SW480 (cell line): ENCODE measurements at places on chromosomes 16 and 17.

GRCh38 chr16:85998171-85998867, 99.4 kb downstream of the IRF8 start:
- peak; percentile 8 for DNase-seq

- DNase-seq: no peak
Observed at GRCh38 chr16:57692636-57693035, 2.0 kb upstream of the DRC7 start.

GRCh38 chr17:21214015-21214776, at the start of gene TMEM11:
Gene TMEM11 (minus strand): TSS chr17:21214161. CDS start chr17:21214152, 9 bp downstream.
- DNase-seq: peak; percentile 93

- DNase-seq: no peak
Observed at GRCh38 chr16:9633844-9634243, 542.4 kb downstream of the HAPSTR1 start.

DNA sequence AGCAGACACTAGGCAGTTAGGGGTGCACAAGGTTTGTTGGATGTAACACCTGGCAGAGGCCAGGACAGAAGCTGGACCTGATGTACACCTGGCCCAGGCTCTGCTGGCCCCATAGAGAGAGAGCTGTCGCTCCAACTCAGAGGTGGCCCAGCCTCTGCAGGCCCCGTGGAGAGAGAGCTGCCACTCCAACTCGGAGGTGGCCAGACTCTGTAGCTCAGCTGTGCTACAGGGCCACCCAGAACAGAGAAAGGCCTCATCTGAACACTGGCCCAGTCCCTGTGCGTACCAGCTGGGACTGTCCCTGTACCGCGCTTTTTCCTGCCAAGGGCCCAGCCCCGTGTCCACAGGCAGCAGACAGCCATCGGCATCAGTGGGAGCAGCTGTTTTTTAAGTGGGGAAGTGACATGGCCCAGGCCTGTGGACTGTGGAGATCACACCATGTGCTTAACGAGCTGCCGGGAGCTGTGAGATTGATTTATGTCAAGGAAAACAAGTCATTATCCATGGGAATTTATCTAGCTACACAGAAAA, 176.4 kb upstream of the CHMP6 start:
- no peak for DNase-seq

DNA sequence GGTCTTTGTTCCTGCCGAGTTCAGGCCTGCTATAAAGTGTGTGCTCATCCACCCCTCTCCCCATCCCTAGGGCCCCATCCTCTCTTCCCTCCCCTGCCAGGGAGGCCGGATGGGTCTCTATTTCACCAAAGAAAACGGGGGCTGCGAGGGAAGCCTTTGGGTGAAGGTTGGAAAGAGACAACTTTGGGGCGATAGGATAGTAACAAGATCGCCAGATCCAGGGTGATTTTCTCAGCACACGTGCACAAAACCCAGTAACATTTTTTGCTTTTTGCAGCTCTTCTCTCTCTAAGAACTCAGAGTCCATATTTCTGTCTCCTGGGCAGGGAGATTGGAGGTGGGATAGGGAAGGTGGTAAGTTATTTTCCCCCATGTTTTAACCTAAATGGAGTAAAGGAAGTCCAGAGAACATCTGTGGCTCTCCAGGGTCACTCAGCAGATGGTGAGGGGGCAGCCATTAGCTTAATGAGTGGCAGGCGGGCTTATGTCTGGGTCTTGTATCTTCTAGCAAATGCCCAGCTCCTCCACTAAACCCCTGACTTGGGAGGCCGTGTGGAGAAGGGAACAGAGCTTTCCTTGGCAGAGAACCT, 6.9 kb downstream of the CCR7 start:
- no peak for DNase-seq

GRCh38 chr17:73356561-73357170, 44.9 kb upstream of the CDC42EP4 start:
- DNase-seq: no peak

DNA sequence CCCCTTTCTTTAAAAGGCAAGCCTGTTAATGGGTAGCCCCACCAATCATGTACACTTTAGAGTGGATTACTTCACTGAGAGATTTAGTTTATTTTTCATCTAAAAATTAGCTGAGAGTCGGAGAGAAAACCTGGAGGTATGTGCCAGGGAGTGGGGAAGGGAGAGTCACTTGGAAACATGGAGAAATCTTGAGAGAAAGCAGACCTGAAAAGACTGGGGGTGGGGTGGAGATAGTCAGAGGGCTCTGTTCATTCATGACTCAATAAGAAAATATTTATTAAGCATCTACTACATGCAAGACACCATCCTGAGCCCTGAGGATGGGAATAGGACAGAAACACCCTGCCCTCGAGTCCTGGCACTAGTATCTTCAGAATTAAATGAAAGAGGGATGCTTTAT, 27.4 kb upstream of the RCVRN start:
- DNase-seq: no peak

- DNase-seq: peak; percentile 75
Observed at GRCh38 chr17:48241131-48241591, 133.6 kb downstream of the SNX11 start.

- no peak for DNase-seq
Observed at GRCh38 chr17:16377941-16378341, 3.0 kb upstream of the UBB start.

DNA sequence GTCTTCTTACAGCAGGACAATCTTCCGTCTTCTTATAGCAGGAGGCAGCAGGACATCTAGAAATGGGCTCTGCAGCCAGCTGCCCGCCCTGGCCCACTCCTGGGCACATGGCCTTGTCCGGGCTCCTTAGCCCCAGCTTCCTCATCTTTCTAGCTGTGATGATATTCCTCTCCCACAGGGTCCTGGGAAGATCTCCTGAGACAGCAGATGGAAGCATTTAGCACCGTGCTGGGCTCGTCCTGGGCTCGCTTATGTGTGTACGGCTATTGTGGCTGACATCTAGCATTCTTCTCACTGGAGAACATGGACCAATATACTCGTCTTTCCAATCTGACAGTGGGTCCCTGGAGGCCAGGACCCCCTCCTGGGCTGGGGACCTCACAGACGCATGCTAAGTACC, 48.5 kb downstream of the TIMM22 start:
- DNase-seq: no peak

DNA sequence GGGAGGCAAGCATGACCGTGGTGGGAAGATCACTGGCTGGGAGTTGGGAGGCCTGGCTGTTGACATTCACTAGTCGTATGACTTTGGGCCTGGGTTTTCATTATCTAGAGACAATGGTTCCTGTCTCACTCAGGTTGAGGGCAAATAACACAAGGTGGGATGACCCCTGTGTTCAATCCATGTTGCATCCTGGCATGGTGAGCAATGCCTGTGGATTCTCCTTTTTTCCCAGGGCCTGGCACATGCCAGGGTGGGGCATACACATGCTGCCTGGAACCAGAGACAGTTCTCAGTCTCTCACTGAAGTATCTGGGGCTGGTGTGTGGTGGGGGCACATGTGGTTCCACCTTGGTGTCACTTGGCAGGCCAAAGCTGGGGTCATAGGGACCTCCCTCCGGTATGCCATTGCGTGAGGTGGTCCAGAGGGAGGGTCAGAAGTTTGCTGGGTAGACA, 5.4 kb downstream of the THRA start:
- DNase-seq: peak; percentile 50

DNA sequence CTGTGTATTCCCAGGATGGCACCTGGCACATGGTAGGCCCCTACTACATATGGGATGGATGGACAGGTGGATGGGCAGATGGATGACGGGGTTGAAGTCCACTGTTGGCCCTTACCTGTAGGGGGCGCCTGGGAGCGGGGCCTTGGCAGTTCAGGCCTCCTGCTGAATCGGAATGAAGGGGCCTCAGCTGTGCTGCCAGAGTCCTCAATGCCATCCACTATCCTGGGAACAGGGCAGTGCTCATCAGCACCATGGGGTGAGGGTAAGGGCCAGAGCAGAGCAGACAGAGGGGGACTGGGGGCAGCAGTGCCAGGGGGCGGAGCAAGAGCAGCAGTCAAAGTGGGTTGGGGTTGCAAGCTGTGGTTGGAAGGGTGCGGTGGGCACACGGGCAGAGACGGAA, 8.3 kb upstream of the RAB5C start:
- DNase-seq: no peak

DNA sequence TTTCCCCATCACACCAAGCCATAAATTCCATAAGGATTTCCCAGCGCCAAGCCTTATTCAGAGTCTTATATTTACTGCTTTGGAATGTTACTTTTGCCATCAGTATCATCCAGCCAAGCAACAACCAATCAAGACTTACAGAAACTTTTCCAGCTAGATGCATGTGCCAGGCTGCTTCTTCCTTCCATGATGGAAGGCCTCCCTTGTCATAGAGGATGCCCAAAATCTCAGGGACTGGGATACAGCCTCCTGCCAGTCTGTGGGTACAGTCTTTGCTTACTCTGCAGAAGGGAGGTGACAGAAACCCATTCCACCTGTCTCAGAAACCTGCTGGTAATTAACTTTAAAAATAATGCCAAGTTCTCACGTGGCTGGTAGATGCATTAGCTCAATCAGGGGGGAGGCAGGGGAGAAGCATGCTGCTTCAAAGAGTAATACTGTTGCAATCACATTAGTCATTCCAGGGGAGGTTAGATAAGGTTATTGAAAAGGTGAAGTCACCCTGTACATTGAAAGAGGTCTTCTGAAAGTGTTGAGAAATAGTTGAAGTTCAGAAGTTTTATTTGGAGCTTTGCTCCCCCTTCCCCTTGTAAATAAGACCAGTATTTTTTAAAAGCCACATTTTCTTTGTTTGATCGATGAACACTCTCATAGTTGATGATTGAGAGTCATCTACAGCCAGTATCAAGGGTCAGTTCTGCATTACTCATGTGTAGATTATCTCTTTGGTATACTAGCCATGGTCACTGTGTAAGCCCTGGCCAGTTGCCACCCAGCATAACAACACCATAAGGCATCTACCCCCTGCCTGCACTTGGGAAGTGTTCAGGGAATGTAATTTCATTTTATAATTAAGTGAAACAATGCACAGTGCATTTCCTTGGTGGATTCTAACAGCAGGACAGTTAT, 22.2 kb downstream of the HLF start:
- peak; percentile 9 for DNase-seq

DNA sequence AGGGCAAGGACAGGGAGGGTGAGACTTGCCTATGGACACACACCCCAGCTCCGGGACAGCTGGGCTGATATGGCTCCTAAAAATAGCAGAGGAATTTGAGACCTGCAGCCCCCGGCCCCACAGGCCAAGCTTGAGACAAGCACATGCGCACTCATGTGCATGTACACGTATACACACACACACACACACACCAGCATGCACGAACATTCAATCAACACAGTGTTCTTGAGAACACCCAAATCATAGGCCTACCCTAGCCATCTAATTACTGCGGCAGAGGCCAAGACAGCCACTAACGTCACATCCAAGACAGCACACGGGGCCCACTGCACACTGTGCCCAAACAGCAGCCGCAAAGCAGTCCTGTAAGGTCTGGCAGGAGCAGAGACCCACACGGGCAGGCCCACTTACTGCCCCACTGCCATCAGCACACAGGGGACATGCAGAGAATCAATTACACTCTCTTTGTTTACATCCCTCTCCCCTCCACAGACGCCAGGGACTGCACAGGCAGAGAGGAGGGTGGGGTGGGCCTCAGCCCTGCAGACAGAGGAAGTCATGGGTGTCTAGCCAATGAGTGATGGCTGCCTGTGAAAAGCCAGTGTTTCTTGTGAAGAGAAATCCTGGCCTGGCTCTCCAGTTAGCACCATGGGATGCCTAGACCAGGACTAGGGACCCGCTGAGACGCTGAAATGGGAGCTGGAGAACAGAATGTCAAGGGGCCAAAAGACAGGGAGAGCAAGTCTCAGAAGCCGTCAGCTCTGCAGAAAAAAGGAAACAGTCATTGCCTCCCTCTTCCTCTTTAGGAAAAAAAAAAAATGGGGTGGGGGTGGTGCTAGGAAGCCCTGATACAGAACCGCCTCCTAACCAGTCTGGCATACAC, 39.3 kb downstream of the MYO18A start:
- DNase-seq: no peak

DNA sequence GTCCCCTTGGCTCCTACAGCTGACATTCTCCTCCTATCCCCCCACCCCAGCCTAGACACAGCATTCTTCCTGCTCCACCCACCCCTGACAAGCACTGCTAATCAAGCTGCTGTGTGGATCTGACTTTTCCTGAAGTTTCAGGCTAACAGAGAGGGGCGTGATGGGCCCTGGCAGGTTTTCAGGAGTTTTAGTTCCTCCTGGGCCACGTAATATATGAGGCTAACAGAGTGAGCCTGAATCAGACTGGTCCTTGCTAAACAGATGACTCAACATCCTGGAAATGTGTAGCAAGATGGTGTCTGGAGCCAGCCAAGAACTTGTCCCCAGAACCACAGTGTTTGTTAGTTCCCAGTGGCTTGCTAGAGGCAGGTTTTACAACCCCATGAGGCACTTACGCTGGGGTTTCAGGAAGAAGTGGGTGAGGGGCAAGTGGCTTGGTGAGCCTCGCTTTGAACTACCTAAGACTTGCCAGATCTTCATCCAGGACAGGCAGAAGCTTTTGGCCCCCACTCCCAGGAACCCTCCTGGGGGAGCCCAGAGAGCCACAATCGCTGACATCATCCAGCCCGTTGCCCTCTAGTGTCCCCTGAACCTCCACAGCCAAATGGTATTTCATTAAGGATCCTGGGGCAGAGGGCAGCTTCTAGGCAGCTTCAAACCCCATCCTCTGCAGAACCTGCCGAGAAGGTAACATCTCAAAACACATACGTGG, 15.9 kb downstream of the TMEM92 start:
- peak; percentile 40 for DNase-seq

DNA sequence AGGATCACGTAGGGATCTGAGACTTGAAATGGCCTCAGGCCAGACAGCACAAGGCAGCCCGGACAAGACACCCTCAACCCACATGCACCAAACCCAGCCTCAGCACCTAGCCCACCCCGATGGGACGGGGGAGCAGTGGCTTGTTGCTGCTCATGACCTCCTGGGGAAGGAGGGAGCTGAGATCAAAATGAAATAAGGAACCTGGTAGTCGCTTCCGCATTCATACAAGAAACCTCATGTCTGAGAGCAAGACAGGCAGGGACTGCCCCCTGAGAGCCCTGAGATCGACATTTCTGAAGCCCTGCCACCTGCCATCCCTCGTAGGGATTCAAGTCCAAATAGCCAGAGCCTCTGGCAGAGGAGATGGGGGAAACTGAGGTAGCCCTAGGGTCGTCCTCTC, 5.7 kb upstream of the CEP131 start:
- no peak for DNase-seq

- no peak for DNase-seq
Observed at GRCh38 chr17:19390951-19391350, 4.0 kb upstream of the MFAP4 start.

GRCh38 chr16:77002644-77003043, 188.3 kb upstream of the MON1B start:
- DNase-seq: no peak
